ENCODE measurements at places on chromosomes 13 and 19.

- DNase-seq: no peak
Observed at GRCh38 chr13:33678906-33679657, 138.9 kb upstream of the RFC3 start.

DNA sequence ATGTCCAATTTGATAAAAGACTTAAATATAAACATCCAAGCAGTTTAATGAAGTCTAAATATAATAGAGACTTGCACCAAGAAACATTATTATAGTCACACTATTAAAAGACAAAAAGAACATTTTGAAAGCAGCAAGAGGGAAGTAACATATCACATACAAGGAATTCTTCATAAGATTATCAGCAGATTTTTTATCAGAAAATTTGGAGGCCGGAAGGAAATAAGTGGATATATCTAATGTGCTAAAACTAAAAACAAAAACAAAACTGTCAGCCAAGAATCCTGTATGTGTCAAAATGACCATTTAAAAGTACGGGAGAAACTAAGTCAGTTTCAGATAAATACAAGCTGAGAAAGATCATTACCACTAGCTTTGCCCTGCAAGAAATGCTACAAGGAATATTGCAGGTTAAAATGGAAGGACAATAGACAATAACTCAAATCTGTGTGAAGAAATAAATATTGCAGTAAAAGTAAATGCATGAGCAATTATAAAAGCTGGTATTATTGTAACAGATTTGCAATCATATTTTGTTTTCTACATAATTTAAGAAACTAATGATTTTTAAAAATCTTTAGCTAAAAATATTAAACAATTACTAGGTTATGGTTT, 1665.9 kb upstream of the PCDH20 start:
- DNase-seq: no peak

GRCh38 chr13:48110931-48111721, 16.2 kb upstream of the MED4 start:
- DNase-seq: no peak

GRCh38 chr13:112740502-112741131, 50.8 kb downstream of the ATP11A start:
- DNase-seq: no peak

DNA sequence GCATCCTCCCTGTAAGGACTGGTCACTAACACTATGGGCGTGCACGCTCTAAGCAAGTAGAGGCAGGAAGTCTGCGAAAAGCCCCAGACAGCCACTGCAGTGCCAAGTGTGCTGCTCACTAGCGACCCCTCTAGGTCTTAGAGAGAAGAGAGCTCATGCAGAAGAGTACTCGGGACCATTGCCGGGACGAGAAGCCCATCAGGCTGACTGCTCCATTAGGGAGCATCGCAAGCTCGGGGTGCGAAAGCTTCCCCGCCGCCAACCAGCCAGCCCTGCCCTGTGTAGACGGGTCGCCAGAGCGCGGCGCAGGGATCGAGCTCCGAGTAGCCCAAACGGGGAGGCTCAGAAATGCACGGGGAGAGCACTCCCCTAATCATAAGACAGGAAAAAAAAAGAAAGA, 16.6 kb downstream of the POU4F1 start:
- DNase-seq: no peak

GRCh38 chr13:80340651-80341100, 250 bp downstream of the SPRY2 start:
- peak; percentile 30 for DNase-seq

DNA sequence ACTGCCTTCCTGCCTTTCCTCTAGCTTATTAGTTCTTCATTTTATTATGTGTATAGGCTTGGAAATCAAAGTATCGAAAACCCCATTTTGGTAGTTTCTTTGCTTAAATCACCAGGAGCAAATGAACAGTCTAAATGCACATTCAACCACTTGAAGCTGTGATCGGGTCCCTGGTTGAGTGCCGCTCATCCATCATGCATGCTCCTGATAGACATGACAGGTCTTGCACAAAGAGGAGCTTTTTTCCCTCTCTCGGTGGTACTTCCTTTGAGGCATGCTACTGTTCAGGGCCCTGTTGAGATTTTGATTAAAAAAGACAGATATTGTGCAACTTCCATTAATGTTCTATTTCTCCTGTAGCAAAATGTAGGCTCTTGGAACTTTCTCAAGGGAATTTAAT, 185.8 kb downstream of the OLFM4 start:
- DNase-seq: no peak

DNA sequence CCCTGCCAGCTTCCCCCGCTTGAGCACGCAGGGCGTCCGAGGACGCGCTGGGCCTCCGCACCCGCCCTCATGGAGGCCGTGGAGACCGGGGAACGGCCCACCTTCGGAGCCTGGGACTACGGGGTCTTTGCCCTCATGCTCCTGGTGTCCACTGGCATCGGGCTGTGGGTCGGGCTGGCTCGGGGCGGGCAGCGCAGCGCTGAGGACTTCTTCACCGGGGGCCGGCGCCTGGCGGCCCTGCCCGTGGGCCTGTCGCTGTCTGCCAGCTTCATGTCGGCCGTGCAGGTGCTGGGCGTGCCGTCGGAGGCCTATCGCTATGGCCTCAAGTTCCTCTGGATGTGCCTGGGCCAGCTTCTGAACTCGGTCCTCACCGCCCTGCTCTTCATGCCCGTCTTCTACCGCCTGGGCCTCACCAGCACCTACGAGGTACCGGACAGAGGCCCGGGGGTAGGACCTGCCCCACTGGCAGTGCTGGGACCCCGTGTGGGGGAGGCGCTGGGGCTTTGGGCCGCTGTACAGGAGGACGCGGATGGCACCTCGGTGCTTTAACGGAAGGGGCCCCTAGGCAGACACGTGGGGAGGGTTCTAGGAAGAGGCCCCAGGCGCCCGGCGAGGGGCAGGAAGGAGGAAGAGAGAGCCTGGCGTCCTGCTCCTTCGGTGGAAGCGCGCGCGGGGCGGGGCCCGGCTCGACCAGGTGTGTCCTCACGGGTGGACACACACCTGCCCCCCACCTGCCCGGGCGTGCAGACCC, 681 bp downstream of the SLC5A5 start:
- DNase-seq: peak; percentile 55

- peak; percentile 80 for DNase-seq
Observed at GRCh38 chr19:34308381-34309367, 54.3 kb downstream of the GARRE1 start.

DNA sequence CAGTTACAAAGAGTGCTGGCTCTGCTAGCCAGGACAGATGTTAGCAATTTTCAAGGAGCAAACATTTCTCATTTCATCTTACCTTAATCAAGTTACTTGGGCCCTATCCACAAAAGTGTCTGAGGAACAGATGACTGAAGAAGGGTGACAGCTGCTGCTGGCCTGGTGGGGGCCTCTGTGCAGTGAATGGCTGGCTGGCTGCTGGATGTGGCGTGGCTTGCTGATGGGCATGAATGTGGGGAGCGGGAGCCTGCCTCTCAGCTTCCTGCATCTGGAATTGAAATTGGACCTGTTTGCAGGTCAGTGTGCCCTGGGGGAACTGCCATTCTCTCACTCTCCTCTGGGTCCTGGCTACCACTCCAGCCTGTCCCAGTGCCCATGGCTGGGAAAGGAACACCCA, 94.7 kb downstream of the RGCC start:
- DNase-seq: no peak

- DNase-seq: no peak
Observed at GRCh38 chr19:31275068-31275334, 74.2 kb downstream of the TSHZ3 start.

DNA sequence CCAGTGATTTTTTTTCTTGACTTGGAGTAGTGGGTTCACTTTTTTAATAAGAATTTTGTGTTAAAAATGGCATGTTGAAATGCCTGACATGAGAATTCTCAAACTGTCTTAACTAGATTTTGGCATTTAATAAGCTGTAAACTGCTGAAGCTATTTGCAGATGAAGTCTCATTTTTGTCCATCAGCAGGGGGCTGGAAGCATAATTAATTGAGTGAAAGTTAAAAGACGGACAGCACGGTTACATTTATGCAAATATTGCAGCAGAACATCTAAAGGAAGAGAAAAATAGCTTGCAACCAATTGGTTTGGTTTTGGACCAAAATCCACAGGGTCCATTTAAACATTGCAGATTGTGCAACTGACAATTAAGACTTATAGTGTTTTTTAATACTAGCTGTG, 837.3 kb upstream of the KLHL1 start:
- no peak for DNase-seq

DNA sequence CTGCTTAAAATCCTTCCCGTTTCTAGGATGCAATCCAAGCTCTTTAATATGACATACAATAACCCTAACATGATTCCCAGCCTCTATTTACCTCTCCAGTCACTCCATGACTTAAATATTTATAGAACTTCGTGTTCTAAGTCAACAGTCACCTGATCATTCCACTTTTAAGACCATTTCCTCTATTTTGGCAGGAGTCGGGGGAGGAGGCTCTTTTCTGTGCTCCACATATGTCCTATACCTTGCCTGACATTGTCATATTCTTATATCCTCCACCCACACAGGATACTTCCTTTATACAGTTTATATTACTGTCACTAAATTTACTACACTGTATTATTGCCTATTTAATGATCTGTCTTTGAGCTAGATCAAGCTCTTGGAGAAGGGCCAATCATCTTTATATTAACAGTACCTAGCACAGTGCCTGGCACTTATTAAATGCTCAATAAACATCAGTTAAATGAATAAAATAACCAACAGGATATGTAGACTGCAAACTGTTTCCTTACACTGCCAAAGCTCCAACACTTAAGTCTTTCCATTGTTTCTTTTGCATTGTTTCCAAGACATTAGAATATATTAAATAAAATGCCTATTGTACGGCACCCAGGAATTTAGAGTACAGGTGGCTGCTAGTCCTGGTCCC, 2.7 kb downstream of the ARGLU1 start:
- no peak for DNase-seq

- no peak for DNase-seq
Observed at GRCh38 chr13:23666582-23666981, 96.4 kb downstream of the TNFRSF19 start.

- DNase-seq: no peak
Observed at GRCh38 chr13:102291587-102292218, 110.1 kb downstream of the FGF14 start.

DNA sequence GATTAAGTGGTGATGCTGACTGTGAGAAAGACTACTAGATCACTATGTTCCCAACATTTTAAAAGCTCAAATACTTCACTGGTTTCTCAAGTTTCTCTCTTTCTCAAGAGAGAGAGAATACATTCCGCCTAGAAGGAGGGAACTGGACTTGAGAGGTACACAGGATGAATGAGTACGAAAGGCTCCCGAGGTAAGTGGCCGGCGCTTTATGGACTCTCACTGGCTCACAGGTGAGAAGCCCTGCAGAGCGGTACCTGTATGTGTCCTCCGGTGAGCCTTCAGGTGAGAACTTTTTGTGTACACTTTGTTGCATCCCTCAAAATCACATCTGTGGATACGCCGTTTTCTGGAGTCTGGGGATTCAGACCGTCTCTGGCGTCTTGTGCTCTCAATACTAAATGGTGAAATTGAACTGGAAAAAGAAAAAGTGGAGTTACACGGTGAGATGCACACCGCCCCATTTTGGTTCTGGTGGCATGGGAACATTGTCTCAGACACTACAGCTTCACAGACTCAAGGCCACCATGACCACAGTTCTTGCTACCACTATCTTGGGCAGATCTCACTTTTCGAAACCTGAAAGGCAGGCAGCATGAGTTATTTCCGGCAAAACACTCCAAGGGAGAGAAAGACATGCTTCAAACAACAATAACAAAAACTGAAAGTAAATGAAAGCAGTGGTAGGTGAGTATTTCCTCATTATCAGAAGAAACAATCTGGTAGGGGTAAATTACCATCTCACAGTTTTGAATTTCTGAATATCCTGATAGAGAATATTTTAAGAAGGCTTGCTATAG, 418.9 kb downstream of the KLF12 start:
- DNase-seq: peak; percentile 92

GRCh38 chr13:80359778-80360452, 19.0 kb upstream of the SPRY2 start:
- DNase-seq: no peak

GRCh38 chr13:74657765-74658164, 523.6 kb upstream of the KLF12 start:
- no peak for DNase-seq

DNA sequence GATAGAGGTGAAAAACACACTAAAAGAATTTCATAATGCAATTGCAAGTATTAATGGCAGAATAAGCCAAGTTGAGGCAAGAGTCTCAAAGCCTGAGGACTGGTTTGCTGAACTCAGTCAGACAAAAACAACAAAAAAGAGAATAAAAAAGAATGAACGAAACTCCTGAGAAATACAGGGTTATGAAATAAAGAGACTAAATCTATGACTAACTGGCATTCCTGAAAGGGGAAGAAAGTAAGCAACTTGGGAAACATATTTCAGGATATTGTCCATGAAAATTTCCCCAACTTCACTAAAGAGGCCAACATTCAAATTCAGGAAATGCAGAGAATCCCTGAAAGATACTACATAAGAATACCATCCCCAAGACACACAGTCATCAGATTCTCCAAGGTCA, 47.8 kb downstream of the UBL3 start:
- no peak for DNase-seq

DNA sequence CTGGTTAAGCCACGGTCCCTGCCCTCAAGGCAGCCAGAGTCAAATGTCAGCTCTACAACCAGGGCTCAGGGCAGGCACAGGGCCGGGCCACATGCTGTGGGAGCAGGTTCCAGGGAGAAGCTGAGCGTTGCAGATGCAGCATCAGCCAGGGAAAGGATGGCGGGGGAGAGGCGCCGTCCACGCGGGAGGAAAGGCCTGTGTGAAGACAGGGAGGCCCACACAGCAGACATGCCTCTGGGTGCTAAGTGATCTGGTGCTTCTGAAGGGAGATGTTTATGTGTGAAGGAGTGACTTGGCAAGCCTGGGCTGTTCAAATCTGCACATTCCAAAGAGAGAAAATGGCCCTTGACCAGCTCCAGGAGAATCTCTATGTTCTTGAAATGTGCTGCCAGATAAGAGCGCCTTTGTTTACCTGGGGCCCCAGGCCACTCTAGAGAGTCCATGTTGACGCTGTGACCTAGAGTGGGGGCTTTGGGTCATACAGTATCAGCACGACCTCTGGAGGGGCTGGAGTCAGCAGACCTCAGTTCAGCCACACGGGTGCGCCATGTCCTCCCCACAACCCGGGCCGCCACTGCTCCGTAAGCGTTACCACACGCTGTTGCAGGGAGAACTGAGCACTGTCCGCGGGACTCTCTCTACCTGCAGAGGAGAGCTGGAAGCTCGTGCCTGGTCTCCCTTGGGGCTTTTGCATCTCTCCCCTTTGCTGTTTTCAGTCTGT, 15.9 kb upstream of the ATF5 start:
- DNase-seq: no peak

Data from natural killer cell (primary cell).